ENCODE measurements at places on chromosomes 5 and 9.
A peak's percentile ranks its signal among the peaks of the same experiment; 100 is the strongest.

GRCh38 chr5:32027717-32028458 is 146.2 kb downstream of the GOLPH3 start:
- DNase-seq = no peak

- no peak for DNase-seq
Observed at GRCh38 chr5:111813537-111813936, 56.5 kb upstream of the NREP start.

DNA sequence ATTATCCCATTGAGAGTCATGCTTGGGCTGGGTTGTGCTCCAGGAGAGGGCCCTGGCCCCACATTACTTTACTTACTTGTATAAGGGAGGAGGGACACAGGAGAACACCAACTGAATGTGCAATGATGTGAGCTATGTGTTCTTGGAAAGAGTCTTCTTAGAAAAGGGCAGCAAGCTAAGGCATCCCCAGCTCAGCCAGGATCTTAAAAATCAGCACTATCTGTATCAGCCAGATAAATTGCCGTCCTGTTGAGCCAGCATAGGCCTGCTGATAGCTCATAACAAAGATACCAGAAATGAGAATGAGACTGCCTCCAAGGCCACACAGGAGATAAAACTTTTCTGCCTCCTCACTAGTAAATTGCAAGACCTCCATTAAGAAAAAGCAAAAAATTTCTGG is 357.5 kb downstream of the CAAP1 start:
- DNase-seq = no peak

DNA sequence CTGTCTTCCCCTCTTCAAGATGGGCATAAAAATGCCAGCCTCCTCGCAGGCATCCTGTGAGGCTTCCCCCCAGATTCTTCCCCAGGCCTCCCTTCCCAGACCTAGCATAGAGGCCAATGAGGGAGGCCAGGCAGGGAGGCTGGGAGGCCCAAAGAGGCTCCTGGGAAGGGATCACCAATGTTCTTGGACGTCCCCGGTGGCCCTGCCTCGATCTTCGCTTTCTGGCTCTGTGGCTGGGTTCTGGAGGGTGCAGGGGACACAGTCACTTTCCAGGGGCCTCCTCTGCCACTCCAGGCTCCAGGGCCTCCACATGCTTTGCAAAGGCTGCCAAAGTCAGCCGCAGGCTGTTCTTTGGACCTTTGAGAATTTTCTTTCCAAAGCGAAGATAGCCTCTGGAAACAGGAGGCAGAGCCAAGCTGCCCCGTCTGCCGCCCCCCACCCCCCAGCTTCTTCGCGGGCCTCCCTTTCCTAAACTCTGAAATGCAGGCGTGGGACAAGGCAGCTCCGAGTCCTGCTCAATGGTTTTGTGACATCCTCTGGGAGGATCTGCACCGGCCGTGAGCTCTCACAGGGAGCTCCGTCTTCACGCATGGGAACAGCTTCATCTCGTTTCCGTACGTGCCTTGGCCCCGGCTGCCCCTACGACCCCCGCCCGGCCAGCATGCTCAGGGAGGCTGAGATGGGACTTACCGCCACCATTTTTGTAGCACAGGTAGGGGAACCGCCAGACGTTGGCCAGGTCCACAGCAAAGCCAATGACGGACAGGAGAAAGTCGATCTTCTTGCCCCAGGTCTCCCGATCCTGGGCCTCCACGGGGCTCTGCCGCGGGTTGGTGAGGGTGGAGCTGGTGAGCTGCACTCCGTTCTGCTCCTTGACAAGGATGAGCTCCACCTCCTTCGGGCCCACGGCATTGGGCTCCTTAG is 2.8 kb downstream of the SLC6A3 start:
- DNase-seq = no peak

DNA sequence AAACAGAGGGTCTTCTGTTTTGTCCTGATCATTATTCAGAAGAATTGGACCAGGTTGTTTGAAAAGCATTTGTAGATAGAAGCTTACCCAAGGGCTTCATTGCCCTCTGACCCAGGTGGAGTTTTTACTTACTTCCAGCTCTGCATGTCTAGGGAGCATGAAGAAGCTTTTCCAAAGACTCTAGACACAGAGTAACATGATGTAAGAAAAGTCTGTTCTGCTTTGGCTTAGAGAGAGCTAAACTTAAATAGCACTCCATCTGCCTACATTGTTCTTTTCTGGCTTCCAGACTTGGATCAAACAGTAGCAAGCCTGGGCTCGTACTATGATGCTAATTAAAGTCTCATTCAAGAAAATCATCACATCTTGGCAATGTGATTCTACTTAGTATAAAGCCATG is 112.1 kb downstream of the SNCAIP start:
- DNase-seq = peak; percentile 17

DNA sequence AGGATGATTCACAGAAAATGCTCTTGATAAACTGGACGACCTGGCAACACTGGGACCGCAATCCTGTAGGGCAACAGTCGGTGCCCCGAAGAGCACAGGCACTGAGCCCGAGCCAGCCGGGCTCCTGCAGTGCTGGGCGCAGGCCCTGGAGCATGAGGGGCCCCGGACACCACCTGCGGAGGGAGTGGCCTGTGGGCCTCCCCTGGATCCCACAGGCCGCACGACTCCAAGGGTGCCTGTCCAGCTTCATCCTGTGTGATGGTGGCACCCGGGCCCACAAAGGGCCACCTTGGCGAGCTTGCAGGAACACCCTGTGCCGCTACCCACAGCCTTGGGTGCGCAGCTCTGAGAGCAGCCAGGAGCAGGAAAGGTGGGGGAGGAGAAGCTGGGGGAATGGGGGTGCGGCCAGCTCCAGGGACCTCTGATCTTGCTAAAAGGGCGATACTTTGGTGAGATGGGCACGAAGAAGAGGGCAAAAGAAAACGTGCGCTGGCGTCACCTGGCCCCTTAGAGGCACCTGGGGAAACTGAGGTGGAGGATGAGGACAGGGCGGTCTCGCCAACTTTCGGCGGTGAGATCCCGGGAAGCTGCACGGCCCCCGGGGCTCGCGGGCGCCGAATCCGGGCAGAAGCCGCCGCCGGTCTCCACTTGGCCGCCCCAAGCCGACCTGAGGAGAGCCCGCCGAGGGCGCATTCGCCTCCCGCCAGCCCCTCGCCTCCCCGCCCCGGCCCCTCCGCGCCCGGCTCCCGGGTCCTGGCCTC is 722 bp downstream of the TBC1D9B start:
- DNase-seq = no peak

GRCh38 chr5:140780512-140780911 is 5.4 kb upstream of the PCDHA1 start:
- no peak for DNase-seq

- peak; percentile 54 for DNase-seq
Observed at GRCh38 chr5:140800816-140801493, at the start of gene PCDHA3. Gene PCDHA3 (plus strand): TSS chr5:140801057.

- no peak for DNase-seq
Observed at GRCh38 chr9:134171316-134172197, 7.2 kb upstream of the RNU6ATAC start.

DNA sequence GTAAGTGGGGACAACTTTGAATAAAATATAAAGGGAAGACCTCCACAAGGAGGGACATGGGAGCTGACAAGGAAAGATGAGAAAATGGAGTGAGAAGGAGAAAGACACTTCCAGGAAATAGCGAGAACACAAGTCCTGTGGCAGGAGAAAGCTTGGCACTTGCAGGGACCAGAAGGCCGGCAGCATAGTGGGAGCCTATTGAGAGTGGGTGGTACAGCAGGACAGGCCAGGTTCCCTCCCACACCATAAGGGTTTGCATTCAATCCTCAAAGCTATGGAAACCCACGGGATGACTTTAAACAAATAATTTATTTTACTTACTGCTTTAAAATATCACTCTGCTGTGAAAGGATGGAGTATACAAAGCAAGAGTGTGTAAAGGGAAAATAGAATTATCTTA is 173.2 kb upstream of the ELL2 start:
- DNase-seq = no peak

DNA sequence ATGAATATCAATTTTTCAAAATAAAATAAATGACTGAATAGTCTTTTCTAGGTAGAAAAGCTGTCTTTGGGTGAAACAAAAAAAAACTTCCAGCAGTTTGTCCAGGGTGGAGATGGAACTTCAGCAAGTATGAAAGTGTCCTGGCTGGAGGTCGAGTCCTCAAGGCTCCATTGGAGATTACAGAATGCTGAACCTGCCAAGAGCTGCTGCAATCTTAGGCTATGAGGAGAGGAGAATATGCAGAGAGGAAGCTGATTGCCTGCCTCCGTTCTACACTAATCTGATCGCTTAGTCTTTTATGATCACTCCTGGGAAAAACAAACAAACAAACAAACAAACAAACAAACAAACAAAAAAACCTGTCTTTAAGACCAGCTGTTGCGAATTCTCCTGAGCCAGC is 50.6 kb downstream of the NREP start:
- no peak for DNase-seq

GRCh38 chr9:37466037-37466709 is 923 bp upstream of the ZBTB5 start:
- DNase-seq = no peak

Measured in frontal cortex (tissue), 4 donors.